ENCODE measurements at places on chromosomes 3 and 15. TPM values are rescaled to one million over a fixed set of nuclear protein-coding genes. Genes with fewer than 3 reads are reported as not detected.

DNA sequence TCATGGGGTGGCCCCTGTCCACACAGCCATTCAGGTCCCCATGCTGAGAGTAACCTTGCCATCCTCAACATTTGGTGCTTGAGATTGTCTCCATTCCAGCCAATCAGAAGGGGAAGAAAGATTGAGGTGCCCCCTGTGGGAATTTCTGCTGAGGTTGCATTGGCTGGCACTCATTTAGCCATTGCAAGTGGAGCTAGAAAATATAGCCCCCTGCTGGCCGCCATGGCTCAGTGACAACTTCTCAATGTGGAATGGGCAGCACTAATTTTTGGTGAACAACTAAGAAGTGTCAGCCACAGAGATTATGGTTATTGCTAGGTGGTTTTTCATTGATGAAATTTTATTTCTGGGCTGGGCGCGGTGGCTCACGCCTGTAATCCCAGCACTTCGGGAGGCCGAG, 22.0 kb downstream of the COL6A6 start:
- DNase-seq: no peak

GRCh38 chr3:186254676-186255650, 107.1 kb downstream of the DGKG start:
- DNase-seq: peak; percentile 68

DNA sequence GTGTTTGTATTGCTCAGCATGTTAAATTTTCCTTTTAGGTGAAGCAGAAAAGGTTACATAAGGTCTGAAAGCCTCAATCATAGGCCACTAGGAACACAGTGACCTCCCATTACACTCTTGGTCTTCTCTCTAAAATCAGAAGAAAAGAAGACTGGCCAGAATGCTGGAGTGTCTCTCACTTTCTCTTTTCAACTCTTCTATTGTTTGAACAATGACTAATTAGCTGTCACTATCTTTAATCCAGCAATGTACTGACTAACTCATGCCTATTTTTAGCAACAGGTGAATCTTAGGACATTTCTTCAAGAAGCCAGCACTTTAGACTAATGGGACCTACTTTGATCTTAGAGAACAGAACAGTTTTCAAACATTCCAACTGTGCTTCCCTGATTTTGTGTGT, 142.8 kb downstream of the TGFBR2 start:
- DNase-seq: no peak

DNA sequence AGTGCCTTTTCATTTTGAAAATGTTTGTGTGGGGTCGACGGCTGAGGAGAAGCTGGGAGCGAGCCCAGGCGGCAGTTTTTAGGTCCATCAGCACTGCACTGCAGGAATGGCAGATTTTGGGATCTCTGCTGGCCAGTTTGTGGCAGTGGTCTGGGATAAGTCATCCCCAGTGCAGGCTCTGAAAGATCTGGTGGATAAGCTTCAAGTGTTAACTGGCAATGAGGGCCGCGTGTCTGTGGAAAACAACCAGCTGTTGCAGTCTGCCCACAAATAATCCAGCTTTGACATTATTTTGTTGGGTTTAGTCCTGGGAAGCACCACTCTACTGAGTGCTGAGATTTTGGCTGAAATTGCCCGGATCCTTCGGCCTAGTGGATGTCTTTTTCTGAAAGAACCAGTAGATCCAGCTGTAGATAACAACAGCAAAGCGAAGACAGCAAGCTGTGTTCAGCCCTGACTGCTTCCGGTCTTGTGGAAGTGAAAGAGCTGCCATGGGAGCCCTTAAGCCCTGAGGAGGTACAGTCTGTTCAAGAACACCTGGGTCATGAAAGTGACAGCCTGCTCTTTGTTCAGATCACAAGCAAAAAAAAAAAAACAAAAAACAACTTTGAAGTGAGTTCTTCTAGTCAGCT, 13.1 kb upstream of the ANP32A start:
- DNase-seq: no peak

- DNase-seq: no peak
These were observed 12.9 kb downstream of the POMGNT2 start for GRCh38 chr3:43093006-43093405.

GRCh38 chr3:71586810-71587242, 3.3 kb upstream of the FOXP1 start:
- no peak for DNase-seq

GRCh38 chr3:27578032-27578431, 93.8 kb upstream of the SLC4A7 start:
- DNase-seq: no peak

DNA sequence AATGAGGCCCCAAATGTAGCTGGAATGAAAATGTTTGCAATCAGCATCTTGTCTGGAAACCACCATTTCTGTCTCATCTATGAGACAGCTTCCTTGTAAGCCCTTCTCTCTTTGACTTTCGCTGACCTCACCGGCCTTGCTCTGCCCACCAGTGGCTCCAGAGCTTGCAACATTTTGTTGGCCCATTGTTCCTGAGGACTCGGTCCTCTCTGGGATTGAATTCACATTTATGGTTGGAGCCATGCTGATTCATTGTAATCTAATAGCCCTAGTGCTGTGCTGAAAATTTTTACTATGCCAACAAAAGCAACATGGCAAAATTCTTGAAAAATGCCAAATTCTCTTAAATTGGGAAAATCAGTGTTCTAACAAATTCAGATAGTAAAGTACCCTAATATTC, 37.2 kb downstream of the ABHD5 start:
- DNase-seq: no peak

DNA sequence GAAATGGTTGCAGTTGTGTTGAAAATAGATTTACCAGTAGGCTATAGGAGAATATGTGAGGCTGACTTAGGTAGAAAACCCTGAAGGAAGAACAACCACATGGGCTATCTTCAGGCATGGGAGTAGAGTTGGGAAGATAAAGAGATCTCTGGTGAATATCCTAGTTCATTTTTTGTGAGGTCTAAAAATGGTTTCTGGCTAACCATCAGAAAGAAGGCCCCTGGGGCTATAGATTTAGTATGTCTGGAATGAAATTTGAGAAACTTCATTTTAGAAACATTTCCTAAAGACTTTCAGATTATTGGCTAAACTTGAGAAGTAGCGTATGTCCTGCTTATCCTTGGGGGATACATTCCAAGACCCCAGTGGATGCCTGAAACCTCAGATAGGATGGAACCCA, 148.2 kb downstream of the NAALADL2 start:
- DNase-seq: no peak

- no peak for DNase-seq
These were observed 335.2 kb upstream of the TRIM42 start for GRCh38 chr3:140342668-140343067.

DNA sequence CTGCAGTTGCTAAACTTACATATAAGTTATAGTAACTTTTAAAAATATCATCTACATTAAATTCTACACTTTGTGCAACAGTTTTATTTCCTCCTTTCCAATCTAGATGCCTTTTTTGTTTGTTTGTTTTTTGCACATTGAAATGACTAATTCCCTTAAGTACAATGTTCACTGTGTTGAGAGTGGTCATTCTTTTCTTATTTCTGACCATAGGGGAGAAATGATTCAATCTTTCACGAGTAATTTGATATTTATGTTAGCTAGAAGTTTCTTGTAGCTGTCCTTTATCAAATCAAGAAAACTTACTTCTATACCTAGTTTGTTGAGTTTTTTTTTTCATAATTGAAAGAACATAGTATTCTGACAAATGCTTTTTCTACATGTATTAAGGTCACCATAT, 85.0 kb upstream of the CBLB start:
- DNase-seq: no peak

DNA sequence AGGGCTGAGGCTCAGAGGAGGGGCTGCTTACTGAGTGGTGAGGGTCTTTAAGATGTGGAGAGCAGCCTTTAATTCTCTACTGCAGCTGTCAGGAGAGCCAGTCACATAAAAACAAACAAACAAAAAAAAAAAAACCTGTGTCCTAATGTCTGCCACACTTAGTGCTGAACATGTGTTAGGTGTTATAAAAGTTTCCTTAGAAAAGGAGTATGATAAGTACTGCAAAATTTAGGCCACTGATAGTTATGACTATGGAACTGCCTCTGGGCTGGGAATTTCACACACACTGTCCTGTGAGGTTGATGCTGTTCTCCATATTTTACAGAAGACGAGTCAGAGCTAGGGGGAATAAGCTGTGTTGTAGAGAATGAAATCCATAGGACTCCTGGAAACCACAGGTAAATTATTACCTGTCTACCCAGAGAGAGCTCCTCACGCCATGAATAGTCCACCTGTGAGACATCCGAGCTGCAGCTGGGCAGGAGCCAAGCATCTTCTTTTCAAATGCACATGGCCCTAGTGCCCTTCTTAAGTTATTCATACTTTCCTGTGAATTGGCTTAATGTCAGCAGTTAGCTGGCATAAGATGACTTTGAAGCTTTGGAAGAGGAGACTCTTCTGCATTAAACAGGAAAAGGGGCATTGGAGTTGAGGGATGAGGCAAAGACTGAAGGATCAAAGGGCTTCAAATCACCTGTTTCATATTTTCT, 34.5 kb upstream of the SKOR1 start:
- DNase-seq: no peak

DNA sequence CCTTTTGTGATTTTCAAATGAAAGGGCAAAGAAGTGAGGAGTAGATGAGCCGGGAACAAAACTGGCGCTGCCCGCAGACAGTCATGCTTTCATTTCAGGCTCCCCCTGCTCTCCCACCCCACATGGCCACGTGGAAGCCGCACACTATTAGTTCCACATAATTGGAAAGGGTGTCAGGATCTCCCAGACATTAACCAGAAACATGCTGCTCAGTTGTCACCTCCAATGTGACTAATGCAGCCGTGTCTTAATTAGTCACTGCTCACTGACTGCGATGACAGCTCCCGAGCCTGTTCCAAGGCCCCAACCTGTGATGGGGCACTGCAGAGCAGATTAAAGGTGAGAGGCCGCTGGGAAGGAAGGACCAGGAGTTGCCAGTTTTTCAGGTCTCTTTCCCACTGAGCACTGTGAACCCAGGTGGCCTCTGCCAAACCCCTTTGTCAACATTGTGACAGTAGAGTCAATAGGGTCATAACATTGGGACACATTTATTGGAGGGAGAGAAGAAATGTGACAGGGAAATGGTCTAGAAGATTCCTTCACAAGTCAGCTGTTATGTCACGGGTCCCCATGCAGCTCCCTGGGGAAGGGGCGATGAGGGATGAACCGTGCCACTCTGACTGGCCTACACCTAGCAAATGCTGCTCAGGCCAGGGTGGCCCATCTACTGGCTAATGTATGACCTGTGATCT, 38.6 kb upstream of the SFMBT1 start:
- no peak for DNase-seq

GRCh38 chr3:187504435-187504834, 136.2 kb downstream of the RTP4 start:
- DNase-seq: no peak

GRCh38 chr15:40198355-40199085, 37.7 kb downstream of the BUB1B start:
- no peak for DNase-seq

DNA sequence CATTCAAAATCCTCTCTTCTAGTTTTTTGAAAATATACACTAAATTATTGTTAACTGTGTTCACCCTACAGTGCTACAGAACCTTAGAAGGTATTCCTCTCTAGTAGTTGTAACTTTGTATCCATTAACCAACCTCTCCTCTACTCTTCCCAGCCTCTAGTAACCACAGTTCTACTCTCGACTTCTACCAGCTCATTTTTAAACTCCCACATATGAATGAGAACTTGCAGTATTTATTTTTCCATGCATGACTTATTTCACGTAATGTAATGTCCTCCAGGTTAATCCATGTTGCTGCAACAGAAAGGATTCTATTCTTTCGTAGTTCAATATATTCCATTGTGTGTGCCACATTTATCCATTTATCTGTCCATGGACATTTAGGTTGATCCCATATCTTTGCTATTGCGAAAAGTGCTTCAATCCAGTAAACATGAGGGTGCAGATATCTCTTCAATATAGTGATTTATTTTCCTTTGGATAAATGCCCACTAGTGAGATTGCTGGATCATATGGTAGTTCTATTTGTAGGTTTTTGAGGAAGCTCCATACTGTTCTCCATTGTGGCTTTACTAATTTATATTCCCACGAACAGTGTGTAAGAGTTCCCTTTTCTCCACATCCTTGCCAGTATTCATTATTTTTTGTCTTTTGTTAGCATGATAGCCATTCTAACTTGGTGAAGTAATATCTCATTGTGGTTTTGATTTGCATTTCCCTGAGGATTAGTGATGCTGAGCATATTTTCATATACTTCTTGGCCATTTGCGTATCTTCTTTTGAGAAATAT, 113.7 kb upstream of the SMAD3 start:
- DNase-seq: no peak

GRCh38 chr3:65432388-65433003, 606.2 kb downstream of the MAGI1 start:
- no peak for DNase-seq

DNA sequence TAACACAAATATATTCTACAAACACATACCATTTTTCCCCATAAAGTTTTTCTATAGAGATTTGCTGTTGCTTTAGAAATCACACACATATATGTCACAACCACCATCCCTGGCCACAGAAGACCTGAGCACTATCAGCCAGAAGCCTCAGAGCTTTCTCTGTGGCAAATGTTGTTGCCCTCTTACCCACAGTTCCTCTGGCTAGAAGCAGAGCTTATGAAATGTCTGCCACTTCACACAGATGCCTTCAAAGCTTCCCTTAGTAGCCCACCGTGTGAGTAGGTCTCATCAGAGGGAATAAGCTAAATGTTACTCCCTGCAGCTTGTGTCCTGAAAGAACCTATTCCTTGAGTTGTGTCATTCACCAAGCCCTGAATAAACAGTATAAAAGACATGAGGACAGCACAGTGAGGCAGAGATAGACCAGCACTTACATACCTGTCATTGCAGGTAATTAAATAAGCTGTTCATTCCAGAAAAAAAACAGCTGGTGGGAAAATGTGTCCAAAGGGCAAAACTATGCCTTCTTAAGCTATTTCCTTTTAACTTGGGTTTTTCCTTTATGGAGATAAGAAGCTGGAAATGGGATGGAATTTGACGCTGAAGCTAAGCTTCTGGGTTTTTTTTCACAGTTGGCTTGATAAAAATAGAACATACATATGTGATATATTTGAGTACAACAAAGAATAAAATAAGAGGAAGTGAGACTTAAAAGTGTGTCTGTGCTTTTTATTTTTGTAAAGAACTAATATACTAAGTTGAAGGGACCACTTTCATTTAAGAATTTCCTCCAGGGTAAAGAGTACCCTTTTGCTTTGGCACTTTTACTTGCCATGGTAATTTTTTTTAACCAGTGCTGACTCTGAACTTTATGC, 391.4 kb downstream of the KCNH8 start:
- DNase-seq: peak; percentile 47

- no peak for DNase-seq
These were observed 261.9 kb upstream of the ICE2 start for GRCh38 chr15:60740787-60741354.

- no peak for DNase-seq
These were observed 67.0 kb downstream of the CLDN11 start for GRCh38 chr3:170485696-170486095.

GRCh38 chr15:98547275-98547674, 101.1 kb upstream of the IGF1R start:
- DNase-seq: no peak

Gene HCN4
- 0.03 TPM for total RNA-seq

Gene KLHL40
- not detected for total RNA-seq

Gene LINS1
- total RNA-seq: 13.5 TPM

Gene THAP10
- total RNA-seq: 1.9 TPM

Gene SLC2A2
- 0.19 TPM for total RNA-seq
